ENCODE measurements at places on chromosomes 13 and 19.

- DNase-seq: no peak
Observed at GRCh38 chr13:20703780-20704458, 420 bp downstream of the IL17D start.

GRCh38 chr13:90933097-90933826 is 414.2 kb upstream of the MIR17HG start:
- no peak for DNase-seq

DNA sequence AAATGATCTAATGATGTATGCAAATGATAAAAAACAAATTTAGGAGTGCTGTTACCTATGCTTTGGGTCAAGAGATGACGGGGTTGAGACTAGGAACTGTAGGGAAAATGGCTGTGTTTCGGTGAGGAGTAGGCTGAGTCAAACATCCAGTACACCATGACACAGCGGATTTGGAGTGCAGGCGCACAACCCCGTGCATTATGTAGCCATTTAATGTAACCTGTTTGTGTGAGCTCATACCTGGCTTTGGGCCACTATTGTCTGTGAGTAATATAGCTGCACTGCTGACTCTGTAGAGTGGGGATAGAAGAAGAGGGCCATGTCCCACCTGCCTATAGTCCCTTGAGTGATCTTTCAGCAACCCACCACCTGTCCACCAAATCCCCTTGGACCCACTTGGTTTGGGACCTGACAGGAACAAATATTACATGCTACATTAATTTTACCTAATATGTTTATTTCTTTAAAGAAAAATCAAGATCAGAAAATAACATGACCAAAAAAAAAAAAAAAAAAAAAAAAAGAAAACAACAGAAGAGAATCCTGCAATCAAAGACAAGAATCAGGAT is 95.5 kb upstream of the KLHL1 start:
- no peak for DNase-seq

GRCh38 chr19:11783767-11784166 is 14.6 kb upstream of the ZNF491 start:
- DNase-seq: no peak

- no peak for DNase-seq
Observed at GRCh38 chr19:27676877-27677276, 1536.1 kb downstream of the UQCRFS1 start.

All from non-pigmented ciliary epithelial cell (primary cell).